ENCODE measurements at places on chromosomes 3 and 15.

- DNase-seq: no peak
Measured at GRCh38 chr3:161096771-161097367, 8.3 kb downstream of the B3GALNT1 start.

DNA sequence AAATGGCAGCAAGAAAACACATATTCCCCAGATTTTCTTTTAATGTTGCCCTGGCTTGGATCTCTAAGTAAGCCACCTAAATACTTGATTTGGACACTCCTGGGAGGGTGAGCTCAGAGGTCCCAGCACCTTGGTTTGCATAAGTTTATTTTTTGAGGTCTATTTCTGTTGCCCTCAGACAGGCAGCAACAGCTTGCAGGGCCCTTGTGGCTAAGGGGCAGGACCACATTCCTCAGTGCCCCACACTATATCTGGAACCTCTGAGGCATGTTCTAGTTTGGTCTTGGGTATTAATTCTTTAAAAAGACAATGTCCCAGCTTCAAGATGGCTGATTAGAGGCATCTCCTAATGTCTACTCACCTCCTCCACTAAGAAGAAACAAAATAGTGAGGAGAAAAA is 57.5 kb downstream of the IGSF11 start:
- no peak for DNase-seq

- DNase-seq: no peak
Measured at GRCh38 chr3:43707998-43708397, 17.3 kb downstream of the ABHD5 start.

GRCh38 chr3:126678693-126679317 is 23.9 kb upstream of the TXNRD3 start:
- DNase-seq: no peak

- no peak for DNase-seq
Measured at GRCh38 chr3:138381950-138382715, 33.8 kb downstream of the MRAS start.

GRCh38 chr3:45534632-45535031 is 59.9 kb upstream of the LIMD1 start:
- DNase-seq: no peak

- no peak for DNase-seq
Measured at GRCh38 chr15:62316413-62317060, 151.5 kb upstream of the C2CD4B start.

GRCh38 chr3:127574880-127575878 is 15.4 kb downstream of the TPRA1 start:
- peak; percentile 77 for DNase-seq

GRCh38 chr3:49813497-49814174 is at the start of gene UBA7:
Gene UBA7, minus strand, starts transcription at chr3:49813953. Its CDS starts 166 bp downstream, at chr3:49813787.
- no peak for DNase-seq

DNA sequence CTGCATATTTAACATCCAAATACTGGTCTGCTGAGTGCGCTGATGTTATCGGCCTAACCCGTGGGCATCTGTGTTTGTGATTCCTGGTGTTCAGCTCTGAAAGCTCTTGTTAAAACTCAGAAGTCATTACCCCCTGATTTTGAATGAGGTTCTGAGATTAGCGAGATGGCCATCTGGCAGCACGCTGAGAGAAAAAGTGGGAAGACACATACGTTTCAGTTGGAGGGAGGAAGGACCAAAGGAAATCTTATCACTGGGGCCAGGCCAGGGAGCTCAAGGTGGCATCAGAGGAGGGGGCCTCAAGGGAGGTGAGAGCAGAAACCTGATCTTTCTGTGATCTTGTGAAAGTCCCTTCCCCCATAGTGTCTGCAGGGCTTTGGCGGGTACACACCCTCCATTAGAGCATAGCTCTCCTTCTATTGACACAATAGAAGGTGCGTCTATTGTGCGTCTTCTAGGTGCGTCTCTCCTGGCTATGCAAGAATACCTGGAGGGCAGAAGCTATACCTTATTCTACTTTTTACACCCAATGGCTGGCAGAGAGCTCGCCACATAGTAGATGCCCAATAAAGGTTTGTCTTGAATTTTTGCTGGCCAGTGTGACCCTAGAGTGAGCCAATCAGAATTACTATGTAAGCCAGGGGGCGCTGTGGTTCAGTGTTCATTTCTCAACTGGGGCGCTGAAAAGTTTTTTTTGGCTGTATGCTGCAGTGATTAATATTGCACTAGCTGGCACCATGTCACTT is 182.4 kb downstream of the SHQ1 start:
- DNase-seq: no peak

GRCh38 chr15:51721199-51721960 is 16.1 kb downstream of the LYSMD2 start:
- no peak for DNase-seq

DNA sequence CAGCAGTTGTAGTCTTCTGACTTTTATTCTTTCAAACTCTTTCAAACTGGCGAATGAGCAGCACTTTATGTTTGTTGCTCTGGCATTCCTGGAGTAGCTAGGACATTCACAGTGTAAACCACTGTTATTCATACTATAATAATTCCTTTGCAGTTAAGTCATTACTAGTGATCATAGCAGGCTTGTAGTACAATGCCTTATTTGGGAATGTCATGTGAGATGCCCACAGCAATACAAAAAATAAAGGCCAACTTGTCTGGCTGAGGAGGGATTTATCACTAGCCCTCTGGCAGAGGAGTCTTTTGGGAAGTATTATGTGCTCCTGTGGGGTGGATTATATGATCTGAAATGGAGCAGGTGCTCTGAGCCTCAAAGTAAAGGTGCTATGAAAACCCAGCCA is 197.2 kb downstream of the VGLL3 start:
- no peak for DNase-seq

DNA sequence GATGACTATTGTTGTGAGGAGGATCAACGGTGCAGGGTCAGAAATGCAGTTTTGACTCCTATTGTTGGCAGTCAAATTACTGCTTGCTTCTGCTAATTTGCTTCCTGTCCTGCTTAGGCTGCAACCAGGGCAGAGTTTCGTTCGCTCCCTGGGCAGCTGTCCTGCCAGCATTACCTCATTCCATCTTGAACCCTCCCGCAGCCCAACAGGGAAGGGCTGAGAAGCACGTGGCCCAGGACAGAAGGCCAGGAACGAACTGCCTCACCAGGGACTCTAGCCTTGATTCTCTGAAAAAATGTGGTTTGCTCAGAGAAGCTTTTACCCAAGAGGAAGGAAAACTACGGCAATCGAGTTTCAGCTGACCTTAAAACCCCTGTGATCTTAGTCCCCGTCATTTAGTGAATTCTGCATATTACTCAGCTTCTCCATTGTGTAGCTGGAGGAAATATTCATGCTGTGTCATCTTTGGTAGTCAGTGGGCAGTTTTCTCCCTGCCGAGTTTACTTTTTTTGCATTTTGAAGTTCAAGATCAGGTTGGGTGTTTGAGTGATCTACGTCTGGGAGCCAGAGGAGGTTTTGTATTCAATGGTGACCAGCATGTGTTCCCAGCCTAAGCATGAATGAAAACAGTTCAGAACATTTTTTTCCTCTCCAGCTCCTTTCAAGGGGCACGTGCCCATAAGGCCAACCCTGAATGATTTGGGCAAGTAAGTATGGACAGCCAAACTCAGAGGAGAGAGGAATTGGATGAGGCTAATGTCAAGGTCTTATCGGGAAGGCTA is 23.0 kb downstream of the TLNRD1 start:
- DNase-seq: peak; percentile 96

DNA sequence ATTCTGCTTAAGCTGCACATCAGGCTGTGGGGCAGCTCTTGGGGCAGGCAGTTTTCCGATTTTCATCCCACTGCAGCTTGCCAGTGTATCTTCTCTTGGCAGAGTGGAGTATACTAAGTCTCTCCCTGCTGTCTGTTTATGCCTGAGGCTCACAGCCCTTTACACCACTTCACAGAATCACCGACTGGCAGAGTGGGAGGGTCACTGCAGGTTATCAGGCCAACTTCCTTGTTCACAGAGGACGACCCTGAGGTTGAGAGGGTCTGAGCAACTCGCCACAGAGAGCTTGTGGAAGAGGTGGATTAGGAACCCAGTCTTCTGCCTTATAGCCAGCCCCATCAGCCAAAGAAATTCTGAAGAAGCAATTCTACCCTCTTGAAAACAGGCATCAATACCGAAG is 30.9 kb downstream of the KIF9 start:
- DNase-seq: no peak

GRCh38 chr3:46293991-46294833 is 52.0 kb downstream of the CCR3 start:
- DNase-seq: no peak

GRCh38 chr15:75231836-75232235 is 26.3 kb upstream of the GOLGA6C start:
- DNase-seq: no peak

GRCh38 chr3:31670136-31670535 is 137.4 kb downstream of the STT3B start:
- no peak for DNase-seq

DNA sequence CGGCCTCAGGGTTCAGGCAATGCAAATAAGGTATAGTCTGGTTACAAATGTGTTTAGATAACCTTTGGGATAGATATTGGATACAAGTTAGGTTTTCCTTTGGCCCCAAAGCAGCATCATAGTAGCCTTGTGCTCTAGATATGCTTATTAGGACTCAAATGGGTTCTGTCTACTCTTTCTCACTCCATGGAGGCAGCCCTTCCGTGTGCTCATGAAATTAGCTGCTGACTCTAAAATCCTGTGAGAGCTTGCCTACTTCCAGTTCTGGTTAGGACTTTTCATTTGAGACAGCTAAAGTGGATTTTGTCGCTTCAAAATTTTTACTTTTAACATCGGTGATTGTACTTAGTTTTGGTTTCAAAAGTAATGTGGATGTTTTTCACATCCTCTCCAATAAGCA is 1.6 kb downstream of the CDV3 start:
- DNase-seq: no peak

GRCh38 chr15:67564968-67565345 is 22.5 kb downstream of the MAP2K5 start:
- DNase-seq: peak; percentile 16

- DNase-seq: no peak
Measured at GRCh38 chr3:27633224-27633545, 88.9 kb downstream of the EOMES start.

- DNase-seq: no peak
Measured at GRCh38 chr15:58334803-58335202, 97.0 kb upstream of the LIPC start.

- no peak for DNase-seq
Measured at GRCh38 chr3:151567477-151567876, 106.6 kb upstream of the IGSF10 start.

DNA sequence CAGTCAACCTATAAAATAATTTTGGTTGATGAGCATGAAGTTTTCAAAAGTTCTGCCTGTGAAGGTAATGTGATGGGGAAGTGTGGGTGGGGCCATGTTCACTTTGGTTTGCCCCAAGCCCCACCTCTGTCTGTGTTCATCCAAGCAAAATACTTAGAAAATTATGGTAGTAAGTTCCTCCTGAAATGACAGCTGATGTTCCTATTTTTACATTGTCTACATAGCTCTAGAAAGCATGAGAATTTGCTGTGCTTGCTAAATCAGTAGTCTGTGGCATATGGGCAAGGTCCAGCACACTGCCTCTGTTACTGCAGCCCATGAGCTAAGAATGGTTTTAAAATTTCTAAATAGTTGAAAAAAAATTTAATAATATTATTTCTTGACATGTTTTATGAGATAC is 21.9 kb upstream of the CP start:
- DNase-seq: no peak

DNA sequence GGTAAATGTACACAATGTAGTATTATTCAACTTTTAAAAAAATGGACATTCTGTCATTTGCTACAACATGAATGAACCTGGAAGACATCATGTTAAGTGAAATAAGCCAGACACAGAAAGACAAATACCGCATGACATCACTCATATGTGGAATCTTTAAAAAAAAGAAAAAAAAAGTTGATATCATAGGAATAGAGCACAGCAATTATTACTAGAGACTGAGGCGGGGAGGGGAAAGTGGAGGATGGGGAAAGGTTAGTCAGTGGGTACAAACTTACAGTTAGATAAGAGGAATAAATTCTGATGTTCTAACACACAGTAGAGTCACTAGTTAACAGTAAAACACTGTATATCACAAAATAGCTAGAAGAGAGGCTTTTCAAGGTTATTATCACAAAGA is 22.2 kb downstream of the RYK start:
- DNase-seq: no peak

DNA sequence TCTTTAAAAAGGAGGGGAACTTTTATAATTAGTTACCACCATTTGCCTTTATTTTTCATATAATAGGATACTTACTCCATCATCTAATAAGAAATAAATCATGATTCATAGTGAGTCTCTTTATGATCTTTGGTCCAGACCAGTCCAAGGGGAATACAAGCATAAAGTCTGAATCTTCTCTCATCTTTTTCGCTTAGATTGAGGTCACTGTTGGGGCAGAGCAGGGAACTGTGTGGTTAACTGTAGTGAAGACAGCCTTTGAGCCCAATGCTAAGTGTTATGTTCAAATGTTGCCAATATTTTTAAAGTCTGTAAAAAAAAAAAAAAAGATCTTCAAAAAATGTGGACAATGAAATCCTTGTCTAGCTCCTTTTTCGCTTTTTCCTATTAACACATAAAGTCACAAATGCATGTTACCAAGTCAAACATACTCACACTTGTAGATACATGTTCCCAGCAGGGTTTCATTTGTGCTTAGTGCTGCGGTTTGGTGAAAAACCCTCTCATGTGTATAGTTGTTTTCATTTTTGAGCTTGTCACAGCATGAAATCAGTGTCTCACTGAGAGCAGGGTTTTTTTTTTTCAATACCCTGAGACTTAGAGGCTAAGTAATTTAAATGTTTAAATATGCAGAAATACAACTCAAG is 72.1 kb downstream of the EPHA3 start:
- DNase-seq: no peak

DNA sequence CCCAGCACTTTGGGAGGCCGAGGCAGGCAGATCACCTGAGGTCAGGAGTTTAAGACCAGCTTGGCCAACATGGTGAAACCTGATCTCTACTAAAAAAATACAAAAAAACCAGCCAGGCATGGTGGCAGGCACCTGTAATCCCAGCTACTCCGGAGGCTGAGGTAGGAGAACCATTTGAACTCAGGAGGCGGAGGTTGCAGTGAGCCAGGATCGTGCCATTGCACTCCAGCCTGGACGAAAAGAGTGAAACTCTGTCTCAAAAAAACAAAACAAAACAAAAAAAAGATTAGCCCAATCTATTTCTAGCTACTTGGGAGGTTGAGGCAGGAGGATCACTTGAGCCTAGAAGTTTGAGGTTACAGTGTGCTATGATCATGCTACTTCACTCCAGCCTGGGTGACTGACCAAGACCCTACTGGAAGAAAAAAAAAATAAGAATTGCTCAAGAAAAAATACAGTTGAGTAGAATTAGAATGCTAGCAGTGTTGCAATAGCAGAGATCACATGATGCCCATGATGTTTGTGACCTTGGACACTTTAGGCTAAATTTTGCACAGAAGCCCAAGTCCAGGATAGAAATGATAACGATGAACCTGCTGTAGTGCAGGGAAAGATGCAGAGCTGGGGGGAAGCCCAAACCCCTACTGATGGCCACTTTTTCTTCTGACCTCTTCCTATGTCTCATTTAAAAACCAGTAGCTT is 162.2 kb downstream of the LPP start:
- DNase-seq: no peak

DNA sequence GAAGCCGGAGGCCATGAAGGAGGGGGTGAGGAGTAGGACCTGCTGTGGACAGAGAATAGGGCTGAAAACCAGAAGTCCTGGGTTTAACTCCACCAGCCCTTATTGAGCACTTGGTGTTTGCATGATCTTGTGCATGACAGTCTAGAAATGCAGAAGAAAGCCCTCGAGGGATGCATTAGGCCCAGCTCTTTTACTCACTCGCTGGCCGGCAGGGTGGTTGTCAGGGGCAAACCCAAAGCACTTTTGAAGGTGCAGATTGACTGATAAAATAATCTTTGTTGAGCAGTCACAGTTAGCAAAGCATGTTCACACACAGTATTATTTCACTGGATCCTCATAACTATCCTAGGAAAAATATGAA is 55.3 kb downstream of the CORO2B start:
- no peak for DNase-seq

GRCh38 chr15:78155355-78155939 is 6.3 kb downstream of the IDH3A start:
- no peak for DNase-seq

All from GM12864 (cell line).